ENCODE measurements at places on chromosomes 2 and 18.

- DNase-seq, result no peak
These were observed 34.5 kb downstream of the PDIA6 start for GRCh38 chr2:10777842-10778723.

DNA sequence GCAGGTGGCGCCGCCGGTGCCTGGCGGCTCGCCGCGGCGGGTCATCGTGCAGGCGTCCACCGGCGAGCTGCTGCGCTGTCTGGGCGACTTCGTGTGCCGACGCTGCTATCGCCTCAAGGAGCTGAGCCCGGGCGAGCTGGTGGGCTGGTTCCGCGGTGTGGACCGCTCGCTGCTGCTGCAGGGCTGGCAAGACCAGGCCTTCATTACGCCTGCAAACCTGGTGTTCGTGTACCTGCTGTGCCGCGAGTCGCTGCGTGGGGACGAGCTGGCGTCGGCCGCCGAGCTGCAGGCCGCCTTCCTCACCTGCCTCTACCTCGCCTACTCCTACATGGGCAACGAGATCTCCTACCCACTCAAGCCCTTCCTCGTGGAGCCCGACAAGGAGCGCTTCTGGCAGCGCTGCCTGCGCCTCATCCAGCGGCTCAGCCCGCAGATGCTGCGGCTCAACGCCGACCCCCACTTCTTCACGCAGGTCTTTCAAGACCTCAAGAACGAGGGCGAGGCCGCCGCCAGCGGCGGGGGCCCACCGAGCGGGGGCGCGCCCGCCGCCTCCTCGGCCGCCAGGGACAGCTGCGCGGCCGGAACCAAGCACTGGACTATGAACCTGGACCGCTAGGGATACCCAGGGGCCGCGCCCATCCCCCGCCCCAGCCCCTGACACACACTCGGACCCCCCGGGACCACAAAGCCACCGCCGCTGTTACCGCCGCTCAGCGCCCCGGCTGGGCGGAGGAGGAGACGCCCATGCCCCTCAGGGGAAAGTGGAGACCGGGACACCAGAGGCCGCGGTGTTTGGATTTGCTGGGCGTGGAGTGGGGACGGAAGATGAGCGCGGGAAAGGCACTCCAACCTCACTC, 1.1 kb downstream of the CDK5R2 start:
- DNase-seq, result no peak

GRCh38 chr2:226420646-226421045, 379.0 kb downstream of the IRS1 start:
- no peak for DNase-seq

DNA sequence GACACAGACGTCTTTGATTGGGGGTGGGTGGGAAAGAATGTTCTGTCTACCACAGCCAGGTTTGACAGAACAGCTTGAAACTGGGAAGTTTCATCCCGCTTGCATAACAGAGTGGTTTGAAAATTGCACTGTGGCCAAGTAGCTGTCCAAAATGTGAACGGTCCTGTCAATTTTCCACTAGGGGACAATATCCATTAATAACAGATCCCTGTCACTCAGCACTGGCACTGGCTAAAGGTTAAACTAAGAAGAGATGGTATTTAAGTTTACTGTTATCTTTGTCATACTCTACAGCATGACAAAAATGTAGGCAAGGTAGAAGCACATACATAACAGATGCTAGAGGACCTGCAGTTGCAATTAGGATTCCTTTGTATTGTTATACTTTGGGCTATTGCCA, 55.6 kb upstream of the ACMSD start:
- DNase-seq, result no peak

GRCh38 chr18:67417864-67418523, 98.5 kb downstream of the DSEL start:
- no peak for DNase-seq

DNA sequence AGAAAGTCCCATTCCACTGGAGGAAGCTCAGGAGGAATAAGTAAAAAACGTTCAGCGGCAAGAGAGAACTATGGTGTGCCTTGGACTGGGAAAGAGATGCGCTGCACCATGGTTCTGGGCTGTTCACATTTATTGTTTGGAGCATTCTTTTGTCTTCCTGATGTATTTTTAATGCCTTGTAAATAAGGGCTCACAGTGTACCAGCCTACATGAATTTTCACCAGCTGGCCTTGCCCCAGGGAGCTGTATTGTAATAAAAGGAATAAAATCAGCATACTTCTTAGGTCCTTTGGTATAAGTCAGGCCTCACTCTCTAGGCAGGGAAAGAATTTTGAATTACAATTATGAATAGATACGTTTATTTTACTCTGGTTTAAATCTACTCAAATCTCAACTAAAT, 1249.6 kb downstream of the CNTNAP5 start:
- DNase-seq, result no peak

- DNase-seq, result no peak
These were observed 48.9 kb upstream of the AAK1 start for GRCh38 chr2:69692424-69692823.

DNA sequence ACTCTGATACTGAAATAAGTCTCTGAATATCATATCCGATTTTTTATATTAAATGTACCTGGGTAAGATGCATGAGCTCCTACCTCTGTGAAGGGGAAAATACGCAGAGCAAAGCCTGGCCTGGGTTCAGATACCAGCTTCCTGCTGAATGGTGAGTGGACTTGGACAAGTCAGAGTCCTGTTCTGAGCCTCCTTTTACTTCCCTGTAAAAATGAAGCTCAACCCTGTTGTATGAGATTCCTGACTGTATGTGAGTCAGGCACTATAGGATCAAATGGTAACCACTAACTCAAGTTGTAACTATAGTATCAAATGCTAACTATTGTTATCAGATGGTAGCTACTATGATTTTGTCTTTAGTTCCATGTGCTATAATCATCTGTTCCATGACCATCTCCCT, 561.7 kb downstream of the CNTNAP5 start:
- no peak for DNase-seq

DNA sequence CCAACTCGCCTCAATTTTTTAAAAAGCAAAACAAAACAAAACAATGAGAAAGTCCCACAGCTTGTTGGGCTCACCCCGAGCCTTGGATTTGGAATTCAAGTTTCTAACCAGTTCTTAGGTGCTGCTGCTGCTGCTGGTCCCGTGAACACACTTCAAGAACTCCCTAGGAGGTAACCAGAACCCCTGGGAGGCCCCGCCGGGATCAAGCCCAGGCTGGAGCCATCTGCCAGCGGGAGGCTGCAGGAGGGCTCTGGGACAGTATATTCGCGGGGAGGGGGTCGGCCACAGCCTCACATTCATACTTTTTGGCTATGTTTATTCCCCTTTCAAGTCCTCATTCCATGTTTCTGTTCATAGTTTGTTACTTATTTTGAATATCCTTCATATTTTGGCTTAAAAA, 223.4 kb downstream of the TFCP2L1 start:
- no peak for DNase-seq

DNA sequence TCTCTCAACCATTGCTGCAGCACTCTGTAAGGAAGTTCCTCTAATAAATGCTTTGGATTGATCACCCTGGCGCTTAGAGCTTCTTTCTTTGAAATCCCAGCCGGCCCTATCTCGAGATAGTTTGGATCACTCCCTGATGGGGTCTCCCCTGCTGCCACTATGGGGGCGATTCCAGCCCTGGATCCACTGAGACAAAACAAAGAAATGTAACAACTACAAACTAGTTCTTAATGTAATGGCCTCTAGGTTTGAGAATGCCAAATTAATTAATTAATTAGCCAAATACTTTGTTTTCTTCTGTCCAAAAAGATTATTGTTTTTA, 15.2 kb downstream of the SRSF7 start:
- DNase-seq, result no peak

GRCh38 chr2:132581991-132582738, 87.8 kb downstream of the LYPD1 start:
- DNase-seq, result no peak

GRCh38 chr18:13252686-13253410, 34.3 kb downstream of the LDLRAD4 start:
- DNase-seq, result no peak

DNA sequence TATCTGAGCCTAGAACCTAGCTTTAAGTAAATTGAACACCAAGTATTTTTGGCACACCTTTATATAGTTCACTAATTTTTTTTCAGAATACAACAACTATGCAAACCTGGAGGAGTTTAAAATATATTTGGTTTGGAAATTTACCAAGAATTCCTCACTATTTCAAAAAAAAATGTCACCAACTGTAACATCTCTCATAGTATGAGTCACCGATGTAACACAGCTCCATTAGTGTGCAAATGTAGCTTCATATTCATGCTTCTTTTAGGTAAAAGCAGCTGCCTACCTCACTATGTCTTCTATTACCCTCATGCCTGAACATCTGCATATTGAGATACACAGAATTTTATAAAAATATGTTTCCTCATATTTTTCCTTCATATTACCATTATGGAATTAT, 80.5 kb downstream of the NRXN1 start:
- DNase-seq, result no peak

GRCh38 chr2:26243470-26244308, 743 bp downstream of the HADHA start:
- no peak for DNase-seq

- DNase-seq, result no peak
These were observed 36.6 kb upstream of the CCNYL1 start for GRCh38 chr2:207674826-207675225.

- DNase-seq, result no peak
These were observed 140.5 kb downstream of the INHBB start for GRCh38 chr2:120486441-120486840.

DNA sequence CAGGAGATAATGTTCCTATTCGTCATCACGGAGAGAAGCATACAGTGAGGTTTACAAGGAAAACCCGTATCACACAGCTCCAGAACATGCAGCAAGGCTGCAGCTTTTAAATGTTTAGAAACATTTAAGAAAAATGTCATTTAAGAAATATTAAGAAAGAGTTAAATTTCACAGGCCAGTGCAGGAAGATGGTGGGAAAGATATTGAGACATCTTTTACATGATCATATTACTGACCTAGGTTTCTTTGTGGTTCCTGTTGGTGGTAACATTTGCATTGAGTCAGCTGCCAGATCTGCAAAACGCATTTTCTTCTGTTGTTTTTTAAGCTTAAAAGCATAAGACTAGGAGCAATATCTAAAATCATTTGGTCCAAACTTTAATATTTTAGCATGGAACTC, 44.9 kb downstream of the CPO start:
- no peak for DNase-seq

GRCh38 chr2:186346216-186346615, 139.8 kb upstream of the ZC3H15 start:
- DNase-seq, result no peak

GRCh38 chr18:47420130-47420529, 168.7 kb upstream of the SKOR2 start:
- no peak for DNase-seq

- no peak for DNase-seq
These were observed 123.6 kb downstream of the MAP3K20 start for GRCh38 chr2:173199294-173199693.

DNA sequence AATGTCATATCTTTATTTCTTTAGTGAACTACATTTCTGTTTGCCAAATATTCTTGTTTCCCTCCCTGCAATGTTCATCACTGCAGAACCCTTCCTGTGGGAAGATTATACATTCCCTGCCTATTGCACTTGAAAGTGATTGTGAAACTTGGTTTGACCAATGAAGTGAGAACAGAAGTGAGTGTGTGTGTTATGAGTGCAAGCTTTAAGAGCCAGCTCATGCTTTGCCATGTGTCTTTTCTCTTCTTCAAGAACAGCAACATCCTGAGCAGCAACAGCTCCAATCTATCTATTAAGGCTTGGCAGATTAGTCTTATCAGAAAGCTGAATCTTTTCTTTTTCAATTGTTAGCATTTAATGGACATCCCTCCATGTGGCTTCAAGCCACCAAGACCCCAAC, 42.0 kb upstream of the UBE2E3 start:
- no peak for DNase-seq

- no peak for DNase-seq
These were observed 195.9 kb upstream of the HS6ST1 start for GRCh38 chr2:128514555-128514955.

DNA sequence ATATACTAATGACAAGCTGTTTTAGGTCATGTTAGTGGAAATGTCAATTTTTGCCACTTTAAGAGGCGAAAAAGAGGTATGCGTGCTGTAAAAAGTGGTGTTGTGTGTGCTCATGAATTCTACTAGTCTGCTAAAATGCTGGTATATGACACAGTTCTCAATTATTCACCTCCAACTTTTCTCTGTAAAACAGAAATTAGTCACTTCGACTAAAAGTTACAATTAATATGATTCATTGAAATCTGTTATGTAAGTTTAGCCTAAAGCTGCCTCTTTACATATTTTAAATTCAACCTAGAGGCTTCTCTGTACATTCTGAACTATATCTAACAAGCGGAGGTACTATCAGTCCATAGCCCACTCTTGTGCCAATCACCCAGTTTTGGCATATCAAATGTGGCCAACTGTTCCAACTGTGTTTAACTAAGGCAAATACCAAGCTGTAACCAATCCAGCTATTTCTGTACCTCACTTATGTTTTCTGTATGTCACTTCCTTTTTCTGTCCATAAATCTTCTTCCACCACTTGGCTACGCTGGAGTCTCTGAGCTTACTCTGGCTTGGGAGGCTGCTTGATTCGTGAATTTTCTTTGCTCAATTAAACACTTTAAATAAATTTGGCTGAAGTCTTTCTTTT, 20.8 kb downstream of the BAZ2B start:
- no peak for DNase-seq

GRCh38 chr2:233448220-233448559, 93.9 kb downstream of the DGKD start:
- no peak for DNase-seq

DNA sequence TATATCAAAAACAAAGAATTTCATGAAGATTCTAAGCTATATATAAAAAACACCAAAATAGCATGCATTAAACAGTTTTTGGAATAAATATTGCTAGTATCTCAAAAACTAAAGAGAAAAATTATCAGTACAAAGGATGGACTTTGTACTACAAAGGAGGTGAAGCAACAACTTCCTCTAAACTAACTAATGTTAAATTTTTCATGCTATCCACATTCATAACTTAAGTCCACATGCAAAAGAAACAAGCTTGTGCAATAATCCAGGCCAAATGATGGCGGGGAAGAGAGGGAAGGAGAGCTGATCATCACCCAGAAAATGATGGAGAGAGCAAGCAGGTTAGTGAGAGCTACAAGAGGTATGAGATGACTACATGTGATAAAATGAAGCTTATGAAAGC, 70.1 kb downstream of the KIDINS220 start:
- DNase-seq, result no peak

DNA sequence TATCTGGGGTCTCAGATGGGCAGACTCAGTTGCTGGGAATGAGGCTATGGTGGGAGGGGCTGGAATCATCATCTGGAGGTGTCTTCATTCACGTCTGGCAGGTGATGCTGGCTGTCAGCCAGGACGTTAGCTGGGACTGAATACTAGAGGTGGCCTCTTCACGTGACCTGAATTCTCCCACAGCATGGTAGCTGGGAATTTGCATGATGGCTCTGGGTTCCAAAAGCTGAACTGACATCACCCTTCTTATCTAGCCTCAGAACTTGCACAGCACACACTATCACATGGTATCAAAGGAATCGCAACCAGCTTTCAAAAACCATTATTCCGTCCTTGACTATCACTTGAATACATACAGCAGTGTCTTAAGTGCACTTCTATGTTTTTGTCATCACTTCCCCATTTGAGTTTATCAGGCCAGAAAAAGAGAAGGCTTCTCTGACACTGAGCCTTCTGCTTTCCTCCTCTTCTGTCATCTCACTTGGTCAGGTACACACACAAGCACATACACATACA, 53.0 kb upstream of the LRP2 start:
- DNase-seq, result no peak
